BJ (cell line): ENCODE measurements at places on chromosomes 5 and 9. TPM values are rescaled to one million over a fixed set of nuclear protein-coding genes. Genes with fewer than 3 reads are reported as not detected.

DNA sequence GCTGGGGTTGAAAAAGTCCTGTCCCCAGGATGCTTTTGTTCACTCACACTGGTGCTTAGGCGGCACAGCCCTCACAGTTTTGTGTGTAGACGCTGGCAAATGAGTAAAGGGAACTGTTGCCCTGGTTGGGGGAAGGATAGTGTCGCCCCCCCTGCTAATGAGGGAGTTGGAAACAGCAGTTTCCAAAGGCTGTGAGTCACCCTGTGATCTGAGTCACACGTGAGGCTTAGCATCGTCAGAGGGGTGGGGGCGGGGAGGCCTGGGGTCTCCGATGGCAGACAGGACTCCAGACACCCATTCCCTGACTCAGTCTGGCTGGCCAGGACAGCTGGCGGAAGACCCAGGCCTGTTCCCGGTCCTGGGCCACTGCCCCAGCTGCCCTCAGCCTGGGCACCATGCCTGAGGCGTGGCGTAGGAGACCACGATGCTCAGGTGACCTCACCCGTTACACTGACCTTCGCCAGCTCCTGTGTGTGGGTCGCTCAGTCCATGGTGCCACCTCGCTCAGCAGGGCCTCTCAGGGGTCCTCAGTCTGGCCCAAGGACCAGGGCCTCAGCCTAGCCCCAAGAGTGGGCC is 2.9 kb downstream of the DNAJB5 start:
- peak; percentile 45 for DNase-seq

DNA sequence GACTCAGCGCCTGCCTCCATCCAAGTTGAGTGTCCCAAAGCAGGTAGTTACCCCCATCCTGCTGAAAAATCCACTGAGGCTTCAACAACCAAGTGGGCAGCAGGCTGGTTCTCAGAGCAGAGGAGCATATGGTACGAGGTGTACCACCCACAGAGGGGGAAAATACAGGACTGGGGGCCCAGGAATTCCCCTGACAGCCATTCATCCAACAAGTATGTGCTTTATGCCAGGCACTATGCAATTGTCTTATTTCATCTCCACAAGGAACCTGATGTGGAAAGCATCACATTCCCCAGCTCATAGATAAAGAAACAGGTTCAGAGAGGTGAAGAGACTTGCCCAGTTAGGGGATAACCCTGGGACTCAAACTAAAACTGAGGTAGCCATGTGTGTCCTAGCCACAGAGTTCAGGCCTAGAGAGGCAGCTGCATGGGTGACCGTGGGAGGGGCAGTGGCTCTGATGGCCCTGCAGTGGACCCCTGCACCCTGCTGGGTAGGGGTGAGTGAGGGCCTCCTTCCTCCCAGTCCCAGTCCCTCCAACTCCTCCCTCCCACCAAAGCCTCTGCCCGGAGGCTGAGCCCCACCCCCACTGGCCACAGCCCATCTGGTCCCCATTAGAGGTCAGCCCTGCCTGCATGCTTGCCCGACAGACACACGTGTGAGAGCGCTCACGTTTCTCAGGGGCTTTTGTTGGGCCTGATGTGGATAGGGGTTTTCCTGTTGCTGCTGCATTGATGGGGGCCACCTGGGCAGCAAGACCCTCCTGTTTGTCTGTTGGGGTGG is 11.5 kb downstream of the PDLIM4 start:
- DNase-seq, result peak; percentile 63

GRCh38 chr5:151628112-151628823 is 37.1 kb upstream of the FAT2 start:
- DNase-seq, result no peak

DNA sequence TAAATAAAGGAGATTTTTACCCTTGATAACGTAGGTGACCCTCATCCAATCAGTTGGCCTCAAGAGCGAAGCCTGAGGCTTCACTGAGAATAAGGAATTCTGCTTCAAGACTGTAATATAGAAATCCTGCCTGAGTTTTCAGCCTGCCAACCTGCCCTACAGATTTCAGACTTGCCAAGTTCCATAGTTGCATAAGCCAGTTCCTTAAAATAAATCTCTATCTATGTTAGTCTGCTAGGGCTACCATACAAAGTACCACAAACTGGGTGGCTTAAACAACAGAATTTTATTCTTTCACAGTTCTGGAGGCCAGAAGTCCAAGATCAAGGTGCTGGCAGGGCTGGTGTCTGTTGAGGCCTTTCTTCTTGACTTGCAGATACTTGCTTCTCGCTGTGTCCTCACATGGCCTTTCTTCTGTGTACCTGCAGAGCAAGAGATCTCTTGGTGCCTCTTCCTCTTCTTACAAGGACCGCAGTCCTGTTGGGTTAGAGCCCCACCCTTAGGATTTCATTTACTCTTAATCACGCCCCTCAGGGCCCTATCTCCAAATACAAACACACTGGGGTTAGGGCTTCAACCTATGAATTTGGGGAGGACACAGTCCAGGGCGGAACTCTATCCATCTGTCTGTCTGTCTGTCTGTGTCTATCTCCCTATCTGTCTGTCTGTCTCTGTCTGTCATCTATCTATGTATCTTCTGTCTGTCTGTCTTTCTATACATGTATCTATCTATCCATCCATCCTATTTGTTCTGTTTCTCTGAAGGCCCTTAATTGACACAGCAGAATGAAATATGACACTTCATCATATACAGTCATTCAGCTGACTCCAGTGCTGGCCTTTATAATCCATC is 17.0 kb upstream of the CMBL start:
- DNase-seq, result no peak

DNA sequence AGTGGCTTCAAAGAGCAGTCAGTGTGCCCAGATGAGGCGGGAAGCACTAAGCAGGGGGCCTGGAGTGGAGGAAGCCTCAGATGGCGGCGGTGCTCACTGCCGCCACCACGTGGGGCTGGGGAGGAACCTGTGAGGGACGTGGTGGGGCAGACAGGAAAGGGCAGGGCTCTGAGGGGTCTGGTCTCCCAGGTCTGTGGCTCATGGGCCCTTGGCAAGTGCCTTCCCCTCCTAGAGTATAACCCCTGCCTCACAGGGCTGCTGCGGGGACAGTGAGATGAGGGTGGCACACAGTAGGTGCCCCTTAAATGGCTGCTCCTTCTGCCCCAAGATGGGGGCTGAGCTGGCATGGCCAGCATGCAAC is 26.6 kb downstream of the NR5A1 start:
- DNase-seq, result no peak

DNA sequence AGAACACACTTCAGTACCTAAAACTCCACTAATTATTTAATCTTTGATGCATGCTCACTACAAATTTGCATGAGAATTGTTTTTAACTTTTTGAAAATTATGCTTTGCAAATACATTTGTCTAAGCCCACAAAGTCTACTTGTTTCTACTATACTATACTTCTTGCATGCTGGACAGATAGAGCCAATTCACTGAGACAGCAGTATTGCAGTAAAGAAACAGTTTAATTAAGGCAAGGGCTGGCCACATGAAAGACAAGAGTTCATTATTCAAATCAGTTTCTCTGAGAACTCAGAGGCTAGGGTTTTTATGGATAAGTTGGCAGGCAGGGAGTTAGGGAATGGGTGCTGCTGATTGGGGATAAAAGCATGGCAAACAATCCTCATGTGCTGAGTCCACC is 6.0 kb upstream of the FXN start:
- DNase-seq, result no peak

GRCh38 chr9:38671748-38672147 is 48.2 kb downstream of the FAM240B start:
- DNase-seq, result no peak

GRCh38 chr5:105836887-105837286 is 1833.8 kb downstream of the EFNA5 start:
- no peak for DNase-seq

DNA sequence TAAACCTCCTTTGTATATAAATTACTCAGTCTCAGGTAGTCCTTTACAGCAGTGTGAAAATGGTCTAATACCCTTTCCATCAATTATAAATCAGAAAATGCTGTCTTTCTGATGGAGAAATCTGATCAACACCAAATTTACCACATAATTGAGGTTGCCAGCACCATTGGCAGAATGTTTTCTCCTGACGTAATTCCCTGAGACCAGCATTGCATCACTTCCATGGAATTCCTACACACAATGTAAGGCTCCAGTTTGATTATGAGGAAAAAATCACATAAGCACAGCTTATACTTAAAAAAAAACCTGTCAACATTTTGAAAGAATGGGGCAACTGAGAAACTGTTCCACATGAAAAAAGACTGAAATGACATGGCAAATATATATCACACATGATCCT is 618.7 kb upstream of the CDH6 start:
- DNase-seq, result no peak

GRCh38 chr9:113990975-113991471 is 87.1 kb downstream of the AMBP start:
- DNase-seq, result no peak

Gene MARCHF3
- polyA plus RNA-seq, result 8.6 TPM in 2 replicates
